ENCODE measurements at places on chromosomes 4 and X.

DNA sequence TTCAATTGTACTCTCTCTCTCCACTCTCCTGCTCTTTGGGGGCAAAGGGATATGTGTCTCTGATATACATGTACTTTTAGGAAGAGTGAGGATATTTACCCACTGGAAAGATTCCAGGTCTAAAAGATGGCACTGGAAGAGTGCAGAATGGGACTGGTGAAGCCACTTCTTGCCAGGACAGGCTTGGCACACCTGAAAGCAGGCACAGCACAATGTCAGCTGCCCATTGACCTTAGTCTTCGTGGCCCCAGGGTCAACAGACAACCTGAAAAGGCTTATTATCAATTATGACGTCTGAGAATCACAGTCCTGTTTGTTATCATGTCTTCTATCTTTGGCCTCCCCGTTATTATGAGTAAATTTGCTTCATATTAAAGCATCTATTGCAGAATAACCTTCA, 86.7 kb upstream of the PAK3 start:
- DNase-seq = no peak

GRCh38 chrX:150529587-150529986, 38.8 kb upstream of the MTM1 start:
- no peak for DNase-seq

- no peak for DNase-seq
These were observed 81.8 kb upstream of the NAP1L5 start for GRCh38 chr4:88779431-88779830.

- DNase-seq = no peak
These were observed 50.2 kb downstream of the ADRA2C start for GRCh38 chr4:3816256-3816825.

DNA sequence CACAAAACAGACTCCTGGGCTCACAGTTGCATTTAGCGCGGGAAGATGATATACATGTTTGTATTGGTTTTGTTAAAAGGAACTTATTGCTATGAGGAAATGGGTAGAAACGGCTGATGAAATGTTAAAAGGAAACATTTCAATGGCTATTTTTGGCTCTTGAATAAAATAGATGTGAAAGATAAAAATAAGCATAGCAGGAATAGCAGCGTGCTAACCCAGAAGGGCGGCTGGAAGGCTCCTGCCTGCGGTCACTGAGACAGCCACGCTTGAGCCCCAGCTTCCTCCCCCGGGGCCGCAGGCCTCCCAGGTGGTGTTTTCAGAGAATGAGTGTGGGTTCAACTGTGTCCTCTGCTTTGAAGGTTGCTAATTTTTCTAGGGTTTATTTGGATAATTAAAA, 35.0 kb upstream of the CLCN4 start:
- DNase-seq = no peak

DNA sequence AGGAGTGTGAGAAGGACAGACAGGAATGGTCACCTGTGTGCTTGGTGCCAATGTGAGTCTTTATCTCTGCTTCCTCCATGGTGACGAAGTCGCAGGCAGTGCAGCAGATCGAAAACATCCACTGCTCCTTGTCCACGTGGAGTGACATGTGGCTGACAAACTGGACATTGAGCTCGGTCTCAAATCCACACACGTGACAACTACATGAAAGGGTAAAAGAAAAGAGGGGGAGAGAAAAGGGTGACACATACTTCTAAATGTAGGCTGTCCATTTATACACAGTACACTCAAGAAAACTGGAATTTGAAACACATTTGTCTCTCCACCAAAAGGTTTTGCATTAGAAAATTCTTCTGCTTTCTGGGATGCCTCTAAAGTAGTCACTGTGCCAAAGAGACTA, 94.5 kb downstream of the C4orf51 start:
- no peak for DNase-seq

DNA sequence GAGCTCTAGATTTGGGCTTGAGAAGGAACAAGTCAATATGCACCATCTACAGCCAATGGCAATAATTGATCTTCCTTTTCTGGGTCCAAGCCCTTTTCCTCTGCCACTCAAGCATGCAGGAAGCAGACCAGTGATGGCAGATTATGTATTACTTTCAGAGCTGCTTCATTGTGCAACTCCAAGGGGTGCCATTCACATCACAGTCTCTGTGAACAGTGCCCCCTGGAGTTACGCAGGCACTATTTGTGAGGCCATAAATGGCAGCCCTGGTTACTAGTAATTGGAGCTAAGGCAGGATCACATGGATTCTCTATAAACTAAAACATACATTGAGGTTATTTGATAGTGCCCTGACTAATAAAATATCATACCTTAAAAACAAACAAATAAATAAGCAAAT, 313.4 kb upstream of the SLC7A11 start:
- DNase-seq = peak; percentile 46

DNA sequence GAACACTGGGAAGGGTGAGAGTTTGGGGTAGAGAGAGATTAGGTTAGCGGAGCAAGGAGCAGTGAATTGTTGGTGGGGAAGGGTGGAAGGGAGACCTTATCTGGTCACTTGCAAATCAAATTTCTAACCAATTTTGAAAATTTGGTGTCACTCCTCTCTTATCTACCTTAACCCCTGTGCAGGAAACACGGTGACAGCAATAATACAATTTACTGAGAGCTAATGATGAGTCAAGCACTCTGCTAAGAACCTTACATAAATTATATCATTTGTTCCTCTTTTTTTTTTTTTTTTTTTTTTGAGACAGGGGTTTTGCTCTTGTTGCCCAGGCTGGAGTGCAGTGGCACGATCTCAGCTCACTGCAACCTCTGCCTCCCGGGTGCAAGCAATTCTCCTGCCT, 116.4 kb downstream of the C4orf51 start:
- DNase-seq = no peak

DNA sequence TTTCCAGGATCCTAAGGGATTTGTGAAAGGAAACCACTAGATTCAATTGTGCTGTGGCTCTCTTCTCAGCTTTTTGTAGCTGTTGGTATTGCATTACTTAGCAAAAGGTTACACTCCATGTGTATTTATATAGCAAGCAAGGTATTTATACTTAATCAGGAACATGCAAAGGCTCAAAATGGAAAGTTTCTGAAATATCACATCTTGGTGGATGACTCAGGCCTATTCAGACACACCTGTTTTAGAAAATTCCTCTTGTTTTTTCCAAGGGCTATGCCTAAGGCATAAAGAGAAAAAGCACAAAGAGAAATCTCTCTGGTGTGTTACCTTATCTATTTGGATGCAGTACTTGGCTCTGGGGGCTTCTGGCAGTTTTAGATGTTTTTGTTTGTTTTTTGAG, 144.4 kb upstream of the GALNT7 start:
- no peak for DNase-seq

DNA sequence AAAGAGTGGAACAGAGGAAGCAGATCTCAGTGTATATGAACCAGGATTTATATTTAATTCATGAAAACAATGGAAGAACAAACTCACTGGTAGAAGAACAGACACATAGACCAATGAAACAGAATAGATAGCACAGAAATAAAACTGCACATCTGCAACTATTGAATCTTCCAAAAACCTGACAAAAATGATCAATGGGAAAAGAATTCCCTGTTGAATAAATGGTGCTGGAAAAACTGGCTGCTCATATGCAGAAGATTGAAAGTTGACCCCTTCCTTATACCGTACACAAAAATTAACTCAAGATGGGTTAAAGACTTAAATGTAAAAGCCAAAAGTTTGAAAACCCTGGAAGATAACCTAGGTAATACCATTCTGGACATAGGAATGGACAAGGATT, 391.0 kb downstream of the MAGEB5 start:
- DNase-seq = no peak

- DNase-seq = no peak
These were observed 76.7 kb downstream of the TAB3 start for GRCh38 chrX:30812326-30812725.

- no peak for DNase-seq
These were observed 689.2 kb upstream of the SLIT2 start for GRCh38 chr4:19562456-19562855.

DNA sequence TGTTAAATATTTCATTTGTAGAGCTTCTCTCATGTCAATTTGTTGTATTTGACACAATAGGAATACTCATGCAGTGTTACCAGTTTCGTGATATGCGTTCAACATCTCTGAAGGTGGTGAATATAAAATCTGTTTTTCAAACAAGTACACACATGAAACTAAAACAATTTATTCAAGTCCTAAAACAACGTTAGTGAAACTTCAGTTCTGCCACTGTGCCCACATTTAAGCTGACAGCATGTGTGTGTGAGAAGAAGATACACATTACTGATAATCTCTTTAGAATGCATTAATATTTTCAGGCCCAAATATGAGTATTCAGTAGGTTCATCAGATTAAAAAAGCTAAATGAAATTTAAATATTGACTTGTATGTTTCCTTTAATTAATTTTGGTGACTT, 21.7 kb downstream of the GAB1 start:
- no peak for DNase-seq

DNA sequence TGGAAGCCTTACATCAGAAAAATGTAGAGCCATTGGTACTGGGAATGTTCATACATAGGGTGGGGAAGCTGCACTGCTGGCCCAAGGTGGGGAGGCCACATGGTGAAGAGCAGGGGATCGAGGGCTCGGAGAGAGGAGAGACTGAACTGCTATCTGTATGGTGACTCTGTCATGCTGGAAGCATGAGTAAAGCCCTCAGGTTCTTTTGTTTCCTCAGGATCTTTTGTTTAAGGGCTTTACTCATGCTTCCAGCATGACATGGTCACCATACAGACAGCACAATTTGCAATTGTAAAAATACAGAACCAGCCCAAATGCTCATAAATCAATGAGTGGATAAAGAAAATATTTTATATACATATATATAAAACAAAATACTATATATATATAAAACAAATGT, 78.4 kb downstream of the KLF8 start:
- no peak for DNase-seq
